Activated naive CD8-positive, alpha-beta T cell treated with anti-CD3 and anti-CD28 coated beads, Interleukin-2, amount 50 U/mL, for 16 hours (primary cell): ENCODE measurements at places on chromosomes 12 and 14.

DNA sequence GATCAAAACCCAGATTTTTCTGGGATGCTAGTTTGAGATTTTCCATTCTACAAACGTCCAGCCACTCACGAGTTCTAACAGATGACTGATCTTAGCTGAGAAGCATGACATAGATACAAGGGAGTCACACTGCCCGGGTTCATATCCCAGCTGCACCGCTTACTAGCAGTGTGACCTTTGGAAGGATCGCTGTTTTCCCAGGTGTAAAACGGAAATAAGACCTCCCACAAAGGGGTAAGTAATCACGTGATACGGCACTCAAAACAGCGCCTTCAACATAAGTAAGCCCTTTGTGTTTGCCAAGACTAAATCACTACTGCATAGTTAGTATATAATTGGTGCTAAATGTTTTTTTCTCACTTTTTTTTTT lies 624 bp upstream of the PWP1 start:
- no peak for DNase-seq

DNA sequence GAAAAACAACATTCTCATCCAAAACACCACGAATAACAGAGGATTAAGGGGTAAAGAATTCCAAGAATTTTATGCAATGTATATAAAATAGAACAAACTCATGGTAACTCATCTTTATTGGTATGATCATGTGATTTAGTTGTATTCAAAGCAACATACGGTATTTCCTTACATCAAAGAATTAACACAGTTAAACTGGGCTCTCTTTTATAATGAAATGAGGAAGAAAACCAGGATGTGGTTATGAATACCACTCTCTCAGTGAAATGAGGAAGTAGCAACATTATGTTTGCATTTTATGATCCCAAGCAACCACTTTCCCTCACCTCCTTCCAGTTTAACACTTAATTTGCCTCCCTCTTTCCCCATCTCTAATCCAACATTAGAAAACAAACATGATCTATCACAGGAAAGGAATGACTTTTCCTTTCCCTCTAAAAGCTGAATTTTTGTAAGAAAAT lies 22.9 kb downstream of the SPTLC2 start:
- DNase-seq: no peak

- DNase-seq: no peak
These were observed 4.0 kb downstream of the CD69 start for GRCh38 chr12:9756706-9757105.

GRCh38 chr14:79840103-79840502 lies 371.2 kb downstream of the DIO2 start:
- no peak for DNase-seq

DNA sequence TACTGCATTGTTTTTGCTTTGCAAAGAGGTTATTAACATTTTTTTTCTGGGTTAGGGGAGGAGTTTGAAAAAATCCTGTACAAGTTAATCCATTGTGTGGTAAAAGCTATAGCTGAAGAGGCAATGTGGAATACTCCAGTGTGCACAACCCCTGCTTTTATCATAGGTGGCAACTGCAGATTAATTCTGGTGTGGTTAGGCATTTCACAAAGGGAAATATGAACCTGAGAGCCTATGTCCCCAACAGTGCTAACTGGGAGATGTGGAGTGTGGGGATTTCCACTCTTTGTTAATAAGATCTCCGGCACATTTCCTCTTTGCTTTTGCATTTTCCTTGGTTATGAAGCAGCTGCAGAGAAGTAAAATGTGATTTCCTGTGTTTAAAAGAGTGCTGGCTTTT lies 33.6 kb downstream of the PRORP start:
- DNase-seq: no peak

DNA sequence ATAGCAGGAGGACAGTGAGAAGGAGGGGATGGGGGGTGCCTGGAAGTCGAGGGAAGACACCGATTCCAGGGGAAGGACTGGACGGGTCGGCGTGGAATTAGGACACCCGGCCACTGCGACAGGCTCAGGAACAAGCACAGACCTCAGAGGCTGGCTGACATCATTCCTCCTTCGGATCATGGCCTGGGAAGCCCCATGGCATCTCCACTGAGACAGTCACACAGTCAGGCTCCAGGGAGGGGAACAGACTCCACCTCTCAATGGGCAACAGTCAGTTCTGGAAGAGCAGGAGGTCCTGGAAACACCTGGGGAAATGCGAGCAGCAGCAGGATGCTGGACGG lies 67.9 kb upstream of the FBRSL1 start:
- DNase-seq: no peak

DNA sequence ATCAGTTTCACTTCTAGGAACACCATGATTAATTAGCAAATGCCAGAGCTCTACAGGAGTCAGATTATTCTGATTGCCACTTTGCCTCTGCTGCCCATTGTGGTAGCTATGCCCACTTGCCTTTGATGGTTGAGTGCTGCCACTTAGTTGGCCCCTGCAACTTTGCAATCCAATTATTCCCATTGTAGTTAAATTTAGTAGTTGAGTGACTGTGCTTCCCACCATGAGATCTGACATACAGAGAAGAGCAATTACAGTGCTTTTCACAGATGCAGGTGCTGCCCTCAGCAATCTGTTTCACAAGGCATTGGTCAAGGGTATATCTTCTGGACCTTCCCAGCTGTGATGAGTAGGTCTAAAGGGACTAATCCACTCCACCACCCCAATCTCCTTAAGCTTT lies 468.4 kb upstream of the RGS6 start:
- no peak for DNase-seq

DNA sequence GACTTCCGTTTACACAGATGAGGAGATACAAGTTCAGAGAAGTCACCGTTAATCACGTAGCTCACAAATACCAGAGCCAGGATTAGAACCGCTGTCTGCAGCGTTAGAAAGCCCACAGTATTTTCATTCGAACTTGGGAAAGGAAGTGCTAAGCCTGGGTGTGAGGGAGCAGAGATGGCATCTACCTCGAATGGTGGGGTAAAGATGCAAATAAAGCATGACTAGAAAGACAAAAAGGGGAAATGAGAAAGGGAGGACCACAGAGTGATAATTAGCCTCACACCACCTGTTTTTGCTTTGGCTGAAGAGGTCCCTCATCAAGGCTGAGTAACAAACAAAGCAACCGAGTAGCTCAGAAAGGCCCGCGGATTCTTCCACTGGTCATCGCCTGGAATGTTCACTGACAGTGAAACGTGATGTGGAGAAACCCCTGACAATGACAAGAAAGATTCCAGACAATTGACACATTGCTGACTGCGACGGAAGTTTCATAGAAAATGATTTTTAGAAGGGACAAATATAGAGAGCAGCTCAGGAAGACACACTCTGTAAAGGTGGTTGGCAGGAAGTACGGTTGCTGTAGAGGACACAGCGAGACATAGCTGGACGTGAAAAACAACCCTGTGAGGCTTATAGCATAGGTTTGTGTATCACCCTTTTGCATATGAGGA lies 31.5 kb upstream of the BHLHE41 start:
- no peak for DNase-seq

GRCh38 chr12:83318386-83319098 lies 631.8 kb downstream of the TMTC2 start:
- no peak for DNase-seq

DNA sequence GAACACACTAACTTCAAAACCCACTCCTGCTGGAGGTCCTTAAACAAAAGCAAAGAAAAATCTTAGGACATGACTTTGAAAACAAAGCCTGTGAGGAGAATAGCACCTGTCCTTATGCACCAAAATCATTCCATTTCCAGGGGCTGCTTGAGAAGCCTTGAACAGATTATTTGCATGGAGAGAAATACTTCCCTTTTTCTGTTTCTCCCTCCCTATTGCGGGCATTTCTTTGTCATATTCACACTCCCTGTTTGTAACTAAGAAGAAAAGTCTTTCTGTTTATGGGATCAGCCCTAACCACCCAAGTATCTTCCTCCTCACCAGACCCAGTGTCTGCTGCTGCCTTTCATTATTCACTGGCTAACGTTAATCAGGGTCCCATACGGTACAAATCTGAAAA lies 218.8 kb downstream of the DPF3 start:
- no peak for DNase-seq

GRCh38 chr12:66516133-66516532 lies 162.7 kb downstream of the GRIP1 start:
- no peak for DNase-seq

GRCh38 chr14:96847451-96847850 lies 50.3 kb downstream of the VRK1 start:
- no peak for DNase-seq

GRCh38 chr14:34776611-34777010 lies 62.2 kb upstream of the CFL2 start:
- no peak for DNase-seq

DNA sequence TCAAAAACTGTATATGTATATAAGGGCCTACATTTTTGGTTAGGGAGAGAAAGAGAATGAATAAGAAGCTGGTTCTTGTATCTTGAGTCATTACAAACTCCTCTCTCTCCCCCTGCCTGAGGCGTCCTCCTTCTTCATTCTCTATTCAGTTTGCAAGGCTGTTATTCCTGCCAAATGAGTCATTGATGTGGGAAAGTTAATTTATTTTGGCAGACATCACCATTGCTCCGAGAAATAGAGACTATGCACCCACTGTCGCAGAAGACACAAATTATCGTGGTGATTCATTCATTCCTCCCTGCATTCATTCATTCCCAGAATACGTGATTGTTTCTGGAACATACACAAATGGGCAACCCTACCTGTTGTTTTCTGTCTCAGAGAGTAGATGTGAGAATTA lies 112.5 kb upstream of the MED13L start:
- no peak for DNase-seq

DNA sequence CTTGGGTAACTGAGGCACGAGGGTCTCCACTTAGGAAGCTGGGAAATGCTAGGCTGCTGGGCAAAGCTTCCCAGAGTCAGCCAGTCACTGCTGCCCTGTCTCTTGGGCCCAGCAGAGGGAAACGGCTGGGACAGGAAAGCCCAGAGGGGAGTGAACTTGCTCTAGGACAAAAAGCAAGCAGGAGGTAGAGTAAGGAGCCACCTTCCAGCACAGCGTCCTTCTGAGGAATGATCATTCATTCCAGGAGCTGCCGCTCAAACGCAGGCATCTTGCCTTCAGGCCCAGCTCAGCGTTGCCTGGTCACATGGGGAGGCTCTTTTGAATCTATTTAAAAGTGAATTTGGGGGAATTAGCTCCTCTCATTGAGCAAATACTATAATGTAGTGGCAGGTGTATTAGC lies 118.6 kb downstream of the CRACR2A start:
- DNase-seq: no peak

- DNase-seq: no peak
These were observed at the start of gene FGF6 for GRCh38 chr12:4445156-4446101. TSS of gene FGF6 (minus strand) at chr12:4445815. CDS start at chr12:4445570, 245 bp downstream.

GRCh38 chr12:104652910-104653309 lies 196.2 kb downstream of the CHST11 start:
- DNase-seq: no peak

DNA sequence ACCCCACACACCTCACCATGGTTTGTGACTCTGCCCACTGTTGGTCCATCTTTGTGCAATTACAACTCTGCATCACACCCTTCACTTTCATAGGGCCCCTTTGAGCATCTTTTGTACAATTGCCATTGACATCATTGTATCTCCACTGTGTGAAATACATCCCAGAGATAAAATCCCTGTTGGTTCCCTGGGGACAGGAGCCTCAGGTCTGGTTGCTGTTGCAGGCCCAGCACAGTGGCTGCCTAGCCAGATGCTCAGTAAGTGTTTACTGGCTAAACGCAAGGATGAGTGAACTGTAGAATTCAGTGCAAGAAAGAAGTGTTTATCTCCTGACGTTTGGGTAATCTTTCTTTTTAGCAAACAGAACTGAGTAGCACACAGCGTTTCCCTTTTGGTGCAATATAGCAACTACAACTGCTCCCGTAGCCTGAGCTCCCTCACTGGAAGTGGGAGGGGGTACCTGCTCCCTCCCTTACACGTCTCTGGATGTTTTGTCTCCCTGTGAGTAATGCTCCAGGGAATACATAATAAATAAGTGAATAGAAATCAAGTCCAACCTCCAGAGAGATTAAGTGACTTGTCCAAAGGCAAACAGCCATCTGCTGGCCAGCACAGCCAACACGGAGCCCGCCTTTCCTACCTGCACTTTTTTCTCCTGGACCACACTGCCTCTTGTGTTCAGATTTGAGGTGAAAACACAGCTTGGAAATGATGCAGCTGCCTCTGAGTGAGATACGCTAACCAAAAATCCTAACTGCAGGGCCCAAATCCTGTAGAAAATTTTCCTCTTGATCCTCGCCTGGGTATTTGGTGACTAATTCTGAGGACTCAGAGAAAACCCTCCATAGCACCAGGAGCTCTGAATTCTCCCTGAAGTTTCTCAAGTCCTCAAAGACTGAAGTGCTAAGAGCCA lies 27.4 kb downstream of the GALNT16 start:
- DNase-seq: no peak

GRCh38 chr12:129034558-129035289 lies 181.4 kb downstream of the GLT1D1 start:
- no peak for DNase-seq

DNA sequence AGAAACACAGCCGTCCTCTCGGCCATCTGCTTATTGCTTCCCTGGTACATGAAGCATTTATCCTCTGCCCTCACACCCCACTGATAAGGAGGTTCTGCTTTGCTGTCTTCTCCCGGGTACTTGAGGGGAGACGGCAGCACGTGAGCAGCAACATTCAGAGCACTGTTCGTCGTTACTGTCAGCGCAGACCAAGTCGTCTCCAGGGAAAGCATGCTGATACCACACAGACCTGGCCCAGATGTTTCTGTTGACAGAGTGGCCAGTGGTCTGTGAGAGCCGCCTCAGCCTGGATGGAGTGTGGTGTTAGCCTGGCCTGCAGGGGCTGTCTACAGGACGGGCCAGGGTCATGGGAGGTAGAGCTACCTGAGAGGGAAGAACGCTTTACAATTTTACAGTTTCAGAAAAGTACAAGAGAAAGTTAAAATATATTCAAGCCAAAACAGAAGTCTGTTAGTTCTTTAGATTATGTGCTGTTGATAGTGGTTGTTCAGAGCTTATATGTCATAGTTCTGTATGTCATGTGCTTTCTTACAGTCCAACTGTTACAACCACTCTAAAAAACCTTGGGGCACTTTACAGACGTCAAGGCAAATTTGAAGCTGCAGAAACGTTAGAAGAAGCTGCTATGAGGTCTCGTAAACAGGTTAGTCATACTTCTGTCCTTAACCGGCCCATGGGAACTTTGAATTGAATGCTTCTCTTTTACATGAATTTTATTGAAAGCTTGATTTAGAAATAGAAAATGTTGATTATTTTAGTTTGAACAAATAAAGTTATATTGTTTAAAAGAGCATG lies 38.2 kb downstream of the XRCC3 start:
- no peak for DNase-seq

GRCh38 chr14:73924337-73924736 lies 25.6 kb downstream of the FAM161B start:
- DNase-seq: no peak

DNA sequence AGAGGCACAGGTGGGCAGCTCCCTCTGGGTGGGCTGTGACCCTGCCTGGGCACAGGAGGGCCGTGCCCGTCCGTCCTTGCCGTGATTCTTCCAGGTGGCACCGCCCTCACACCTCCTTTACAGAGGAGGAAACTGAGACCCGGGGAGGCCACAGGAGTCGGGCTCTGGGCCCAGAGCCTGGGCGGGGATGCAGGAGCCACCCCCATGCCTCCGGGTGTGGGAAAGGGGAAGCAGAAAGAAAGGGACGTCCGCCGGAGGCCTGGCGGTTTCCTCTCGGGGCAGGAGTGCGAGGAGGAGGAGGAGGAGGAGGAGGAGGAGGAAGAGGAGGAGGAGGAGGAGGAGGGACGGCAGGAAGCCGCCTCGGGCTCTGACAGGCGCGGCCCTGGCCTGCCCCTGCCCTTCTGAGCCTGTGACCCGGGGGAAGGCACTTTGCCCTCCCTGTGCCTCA lies 23.0 kb downstream of the SH2B3 start:
- no peak for DNase-seq

GRCh38 chr14:64005822-64006221 lies 153.0 kb downstream of the SYNE2 start:
- DNase-seq: no peak
